Mammary epithelial cell (primary cell): ENCODE measurements at places on chromosomes 3 and 15.

GRCh38 chr15:62848632-62849050 is 193.9 kb upstream of the TPM1 start:
- no peak for DNase-seq

DNA sequence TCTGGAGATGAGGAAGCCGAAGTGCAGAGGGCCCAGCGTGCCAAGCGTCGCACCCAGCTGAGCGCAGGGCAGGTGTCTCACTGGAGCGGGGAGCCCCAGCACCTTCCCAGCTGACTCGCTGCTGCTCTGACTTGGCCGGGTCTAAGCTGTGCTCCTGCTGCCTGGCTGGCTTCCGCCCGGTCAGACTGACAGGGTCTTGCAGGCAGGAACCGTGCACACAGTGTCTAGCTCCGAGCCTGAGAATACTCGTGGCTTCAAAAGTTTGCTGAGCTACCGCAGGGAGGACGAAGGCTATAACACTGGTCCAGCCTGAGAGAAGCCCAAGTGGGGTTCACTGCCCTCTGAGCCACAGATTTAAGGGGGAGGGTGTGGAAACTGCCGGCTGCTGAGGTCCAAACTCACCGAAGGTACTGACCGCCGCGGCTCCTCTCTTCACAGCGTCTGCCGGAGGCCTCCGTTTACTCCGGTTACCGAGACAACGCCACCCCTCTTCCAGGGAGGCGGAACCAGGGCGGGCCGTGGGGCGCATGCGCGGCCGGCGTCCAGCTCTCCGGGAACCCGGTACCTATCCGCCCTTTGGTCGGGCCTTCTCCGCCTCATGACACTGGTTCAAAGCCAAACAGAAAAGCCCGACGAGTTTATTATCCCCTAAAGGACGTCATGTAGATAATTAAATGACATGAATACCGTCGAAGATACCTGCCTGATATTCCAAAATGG is at the start of gene CFAP44:
Gene CFAP44, minus strand, starts transcription at position 443 of the 720 bp plus-strand sequence. CDS start 7,829 bp downstream, outside the sequence.
- DNase-seq, result peak; percentile 41

DNA sequence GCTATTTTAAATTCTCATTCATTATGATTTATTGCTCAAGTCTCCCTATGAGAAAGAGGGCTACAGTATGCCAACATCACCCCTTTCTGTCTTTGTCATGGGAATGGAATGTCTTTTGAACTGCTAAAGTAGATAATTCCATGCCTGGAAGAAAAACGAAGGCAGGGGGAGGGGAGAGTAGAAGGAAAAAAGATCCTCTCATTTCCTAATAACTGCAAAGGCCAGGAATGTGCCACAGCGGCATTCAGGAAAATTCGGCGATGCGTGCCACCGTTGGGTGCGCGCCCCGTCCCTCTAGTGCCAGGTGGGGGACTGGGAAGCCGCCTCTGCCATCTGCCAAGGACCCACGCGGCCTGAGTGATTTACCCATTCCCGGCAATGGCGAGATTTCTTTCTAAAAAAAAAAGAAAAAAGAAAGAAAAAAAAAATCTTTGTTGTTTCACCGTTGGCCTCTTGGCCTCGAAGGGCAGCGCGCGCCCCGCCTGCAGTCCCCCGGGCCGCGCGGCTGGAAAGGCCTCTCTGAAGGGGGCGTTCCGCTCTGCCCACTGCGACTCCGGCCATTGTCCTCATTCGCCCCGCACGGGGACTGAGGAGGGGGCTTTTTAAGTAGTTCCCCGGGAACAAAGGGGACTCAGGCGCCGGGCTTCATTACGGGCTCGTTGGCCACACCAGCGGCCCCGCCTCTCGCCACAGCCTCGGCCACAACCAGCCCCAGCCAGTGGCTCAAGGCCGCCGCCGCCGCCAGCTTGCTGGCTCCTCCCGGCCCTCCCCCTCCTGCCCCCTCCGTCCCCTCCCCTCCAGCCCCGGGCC is 54.5 kb downstream of the CPN2 start:
- peak; percentile 73 for DNase-seq

DNA sequence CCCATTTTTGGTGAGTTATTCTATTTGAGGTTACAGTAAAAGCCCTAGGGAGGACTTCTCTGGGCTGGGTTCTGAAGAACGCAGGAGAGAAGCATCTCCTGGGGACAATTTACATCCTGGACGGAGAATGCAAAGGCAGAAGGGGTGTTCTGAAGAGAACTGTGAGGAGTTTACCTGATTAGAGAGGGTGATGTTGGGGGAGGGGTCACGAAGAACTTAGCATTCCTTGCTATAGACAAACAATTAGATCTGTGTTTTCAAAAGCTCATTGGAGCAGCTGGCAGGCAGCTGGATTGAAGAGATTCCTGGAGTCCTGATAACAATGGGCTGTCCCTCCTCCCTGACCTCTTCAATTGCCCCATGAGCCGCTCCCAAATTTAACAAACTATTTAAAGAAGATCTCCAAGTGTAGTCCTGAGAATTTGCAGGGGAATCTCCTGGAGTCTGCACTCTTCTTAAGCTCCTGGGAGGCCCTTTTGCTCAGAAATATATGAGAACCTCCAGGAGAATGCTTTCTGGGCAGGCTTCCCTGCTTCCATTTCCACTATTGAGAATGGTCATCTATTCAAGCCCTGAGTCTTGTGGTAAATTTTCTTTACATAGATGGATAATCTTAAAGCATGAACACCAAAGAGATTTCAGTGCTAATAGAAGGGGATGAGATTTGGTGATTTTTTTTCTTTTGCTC is 55.3 kb downstream of the ARHGAP31 start:
- DNase-seq, result no peak

GRCh38 chr3:114460459-114460858 is 166.6 kb downstream of the TIGIT start:
- DNase-seq, result no peak
